A549 treated with Mapracorat at 1 μM for 4 hours (cell line): ENCODE measurements at places on chromosomes 11 and 22. TPM values are rescaled to one million over a fixed set of nuclear protein-coding genes. Genes with fewer than 3 reads are reported as not detected.

Gene LIF
- total RNA-seq = 20.1 to 35.3 TPM (median 30.0 TPM) in 5 replicates

Gene TECTA
- total RNA-seq = 0.02 to 0.06 TPM (median 0.05 TPM) in 5 replicates

Gene ST14
- total RNA-seq = 0.04 to 0.25 TPM (median 0.10 TPM) in 4 of 5 replicates, not detected in the other

Gene ARHGAP42
- 4.3 to 5.6 TPM (median 5.1 TPM) in 5 replicates for total RNA-seq

Gene LRRC4C
- not detected in 5 replicates for total RNA-seq

Gene RPS6KA4
- total RNA-seq = 46.3 to 68.4 TPM (median 63.4 TPM) in 5 replicates

Gene MRGPRF
- total RNA-seq = 0.06 to 0.12 TPM in 2 of 5 replicates, not detected in the others

Gene GRAMD1B
- 22.3 to 32.7 TPM (median 32.0 TPM) in 5 replicates for total RNA-seq
